ENCODE measurements at places on chromosomes 2 and 18. TPM values are rescaled to one million over a fixed set of nuclear protein-coding genes. Genes with fewer than 3 reads are reported as not detected.
A peak's percentile ranks its signal among the peaks of the same experiment; 100 is the strongest.

DNA sequence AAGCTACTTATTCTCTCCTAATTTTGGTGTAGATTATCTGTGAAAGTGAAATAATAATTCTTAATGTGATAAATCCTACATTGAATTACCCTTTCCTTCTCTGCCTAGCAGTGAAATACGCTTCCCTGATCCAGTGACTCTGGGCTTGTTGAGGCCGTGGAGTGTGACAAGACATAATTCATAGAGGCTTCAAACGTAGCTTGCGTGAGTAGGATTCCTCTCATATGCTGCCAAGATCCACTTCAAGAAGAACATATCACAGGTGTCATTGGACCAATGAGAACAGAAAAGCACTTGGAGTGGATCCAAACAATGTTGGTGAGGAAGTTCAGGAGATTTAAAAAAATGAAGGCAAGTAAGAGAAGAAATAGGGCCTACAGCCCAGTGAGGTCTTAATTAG is 221.3 kb upstream of the TMEFF2 start:
- no peak for DNase-seq
- H3K27ac ChIP-seq = no peak overlapping the region
- H3K4me1 ChIP-seq = no peaks in the 10 kb centered on the region
- no peaks in the 10 kb centered on the region for H3K27me3 ChIP-seq
- H3K4me3 ChIP-seq = no peak overlapping the region

Gene TXNDC9
- 41.2 TPM for total RNA-seq

GRCh38 chr2:99857372-99857771 is 285.0 kb downstream of the AFF3 start:
- no peaks in the 10 kb centered on the region for H3K36me3 ChIP-seq
- no peak for DNase-seq
- H3K27ac ChIP-seq = no peak overlapping the region
- H3K4me1 ChIP-seq = peaks cover 37% of the 10 kb centered on the region

Gene KIAA2012
- 0.39 TPM for total RNA-seq

- no peak overlapping the region for H3K27ac ChIP-seq
- no peak for DNase-seq
- no peak overlapping the region for H3K4me3 ChIP-seq
Observed at GRCh38 chr2:207422380-207422779, 107.4 kb upstream of the CREB1 start.

Gene LYG2
- total RNA-seq = not detected

GRCh38 chr2:53939656-53940055 is 31.1 kb downstream of the PSME4 start:
- no peak for DNase-seq
- no peak overlapping the region for H3K4me3 ChIP-seq
- peaks cover 10% of the 10 kb centered on the region for H3K4me1 ChIP-seq
- peaks cover 18% of the 10 kb centered on the region for H3K36me3 ChIP-seq

- H3K4me1 ChIP-seq = peaks cover 41% of the 10 kb centered on the region
- H3K27me3 ChIP-seq = peaks cover 5% of the 10 kb centered on the region
- no peak overlapping the region for H3K4me3 ChIP-seq
- no peaks in the 10 kb centered on the region for H3K36me3 ChIP-seq
- no peak overlapping the region for H3K27ac ChIP-seq
- DNase-seq = no peak
Observed at GRCh38 chr2:46273225-46273863, 23.9 kb upstream of the EPAS1 start.

Gene RFX8
- 8.0 TPM for total RNA-seq

- no peaks in the 10 kb centered on the region for H3K27me3 ChIP-seq
- H3K4me1 ChIP-seq = peaks cover 33% of the 10 kb centered on the region
- DNase-seq = no peak
Observed at GRCh38 chr2:203789618-203790017, 78.0 kb upstream of the CTLA4 start.

Gene MAL
- total RNA-seq = not detected

DNA sequence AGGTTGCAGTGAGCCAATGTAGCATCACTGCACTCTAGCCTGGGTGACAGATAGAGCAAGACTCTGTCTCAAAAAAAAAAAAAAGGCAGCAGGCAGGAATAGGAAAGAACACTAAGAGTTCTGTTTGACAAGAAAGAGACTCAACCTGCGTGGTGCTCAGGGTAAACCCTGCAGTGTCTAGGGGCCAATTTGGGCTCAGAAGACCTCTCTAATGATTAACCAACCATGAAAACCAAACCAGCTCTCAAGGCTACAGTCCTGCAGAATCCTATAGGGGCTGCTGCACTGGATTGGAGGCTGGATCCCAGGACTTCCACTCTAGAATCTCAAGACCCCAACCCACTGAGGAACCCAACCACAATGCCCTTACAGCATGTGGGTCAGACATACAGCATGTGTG is 2.4 kb downstream of the TRABD2A start:
- peaks cover 55% of the 10 kb centered on the region for H3K4me1 ChIP-seq
- H3K36me3 ChIP-seq = peaks cover 5% of the 10 kb centered on the region
- H3K27ac ChIP-seq = no peak overlapping the region

DNA sequence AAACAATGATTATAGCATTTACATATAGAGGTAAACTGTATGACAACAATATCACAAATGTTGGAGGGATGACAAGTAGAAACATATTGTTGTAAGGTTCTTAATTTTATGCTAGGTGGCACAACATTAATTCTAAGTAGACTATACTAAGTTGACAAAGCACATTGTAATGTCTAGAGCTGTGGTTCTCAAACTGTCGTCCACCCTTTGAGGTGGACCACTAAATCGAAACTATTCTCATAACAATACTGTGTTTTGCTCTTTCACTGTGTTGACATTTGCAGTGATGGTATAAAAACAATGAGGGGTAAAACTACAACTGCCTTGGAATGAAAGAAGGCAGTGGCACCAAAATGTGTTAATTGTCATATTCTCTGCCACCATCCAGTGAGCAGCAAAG is 66.1 kb downstream of the METTL8 start:
- H3K4me1 ChIP-seq = peaks cover 7% of the 10 kb centered on the region
- DNase-seq = no peak
- H3K27ac ChIP-seq = no peak overlapping the region

DNA sequence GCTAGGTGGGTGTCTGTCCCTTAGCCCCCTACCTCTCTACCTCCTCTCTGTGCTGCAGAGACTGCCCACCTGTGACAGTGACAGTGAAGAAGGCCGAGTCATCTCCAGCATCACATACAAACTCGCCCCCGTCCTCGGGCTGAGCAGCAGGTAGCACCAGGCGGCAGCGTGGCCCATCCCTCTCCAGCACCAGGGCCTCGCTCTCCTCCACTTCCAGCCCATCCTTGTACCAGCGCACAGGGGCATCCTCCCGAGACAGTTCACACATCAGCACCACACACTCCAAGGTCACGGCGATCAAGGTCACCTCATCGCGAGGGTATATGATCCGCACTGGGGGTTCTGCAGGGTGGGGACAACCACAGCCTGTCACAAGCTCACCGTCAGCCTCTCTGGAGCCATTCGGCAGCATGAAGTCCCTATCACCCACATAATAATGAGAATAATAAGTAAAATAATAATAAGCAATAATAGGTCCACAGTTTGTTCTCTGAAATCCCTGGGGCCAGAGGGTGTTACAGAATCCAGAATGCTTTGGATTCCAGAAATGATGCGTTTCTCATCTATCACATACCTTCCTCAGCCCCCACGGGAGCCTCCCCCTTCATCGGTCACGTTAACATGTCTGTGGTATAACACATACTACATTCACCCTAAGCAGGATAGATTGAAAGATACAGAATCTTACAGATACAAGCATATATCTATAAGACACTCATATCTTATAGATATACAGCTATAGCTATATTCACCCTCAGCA is 12.0 kb downstream of the OBSL1 start:
- DNase-seq = no peak
- H3K27ac ChIP-seq = no peak overlapping the region
- H3K27me3 ChIP-seq = no peaks in the 10 kb centered on the region

DNA sequence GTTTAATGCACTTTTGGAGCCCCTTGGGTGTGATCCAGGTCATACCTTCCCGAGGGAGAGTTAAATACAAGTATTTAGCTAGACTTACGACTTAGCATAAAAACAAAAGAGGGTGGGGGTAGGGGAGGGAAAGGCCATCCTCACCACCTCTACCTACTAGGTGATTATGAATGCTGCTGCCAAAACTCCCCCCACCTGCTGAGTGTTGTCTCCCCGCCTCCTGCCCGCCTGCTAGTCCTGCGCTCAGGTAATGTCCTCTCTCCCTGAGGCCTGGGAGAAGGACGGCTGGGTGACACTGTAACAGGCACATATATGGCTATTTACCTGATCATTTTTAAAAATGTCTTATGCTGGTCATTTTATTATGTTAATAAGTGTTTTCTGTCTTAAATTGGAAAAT is 3.0 kb upstream of the NCKAP5 start:
- no peak overlapping the region for H3K4me3 ChIP-seq
- no peak overlapping the region for H3K27ac ChIP-seq
- no peaks in the 10 kb centered on the region for H3K36me3 ChIP-seq
- no peak for DNase-seq
- H3K4me1 ChIP-seq = peaks cover 43% of the 10 kb centered on the region

Gene C2orf80
- not detected for total RNA-seq

Gene SNRNP200
- 92.9 TPM for total RNA-seq

DNA sequence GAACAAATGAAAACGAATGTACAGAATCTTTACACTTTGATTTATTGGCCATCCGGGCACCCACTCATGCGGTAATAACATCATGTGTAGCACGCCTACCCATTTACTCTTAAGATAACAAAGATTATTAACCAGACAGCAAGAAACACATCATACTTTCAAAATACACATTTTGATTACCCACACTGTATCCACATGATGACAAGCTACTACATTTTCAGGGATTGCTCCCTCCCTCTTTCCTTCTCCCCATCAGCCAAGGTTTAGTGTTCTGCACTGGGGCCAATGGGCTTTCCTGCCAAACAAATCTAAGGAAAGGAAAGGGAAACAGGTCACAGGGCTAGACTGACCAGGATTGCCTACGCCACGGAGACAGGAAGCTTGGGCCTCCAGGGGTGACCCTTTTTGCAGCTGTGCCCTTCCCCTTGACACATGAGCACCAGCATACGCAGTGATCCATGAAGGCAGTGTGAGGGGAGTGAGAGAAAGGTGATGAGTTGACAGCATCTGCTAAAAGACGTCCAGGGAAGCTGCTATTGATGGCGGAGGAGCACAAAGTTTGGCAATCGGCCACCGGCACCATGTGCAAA is 76.5 kb downstream of the ZNF521 start:
- H3K36me3 ChIP-seq = no peaks in the 10 kb centered on the region
- H3K4me1 ChIP-seq = peaks cover 22% of the 10 kb centered on the region
- H3K27ac ChIP-seq = no peak overlapping the region

DNA sequence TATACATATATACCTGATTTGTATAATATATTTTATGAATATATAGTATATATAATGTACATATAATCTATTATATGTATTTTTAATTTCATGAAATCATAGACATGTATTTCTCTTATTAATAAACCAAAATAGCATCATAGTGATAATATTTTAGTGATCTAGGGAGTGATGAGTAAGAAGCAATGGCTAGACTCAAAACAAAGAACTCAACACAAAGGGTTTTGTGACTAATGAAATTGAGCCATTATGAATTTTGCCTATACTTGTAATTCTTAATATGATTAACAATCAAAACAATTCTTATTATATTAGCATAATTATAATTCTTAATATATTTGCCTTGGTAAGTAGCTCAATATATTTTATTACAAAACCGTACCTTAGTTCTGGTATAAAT is 1614.1 kb upstream of the TMEFF2 start:
- no peak for DNase-seq
- H3K4me3 ChIP-seq = no peak overlapping the region
- H3K4me1 ChIP-seq = no peaks in the 10 kb centered on the region
- no peak overlapping the region for H3K27ac ChIP-seq

GRCh38 chr2:195498839-195499490 is 158.1 kb upstream of the SLC39A10 start:
- no peaks in the 10 kb centered on the region for H3K36me3 ChIP-seq
- DNase-seq = peak; percentile 41
- H3K4me3 ChIP-seq = no peak overlapping the region
- H3K27ac ChIP-seq = peak overlapping the region; percentile 54

Gene ZC3H6
- total RNA-seq = 5.0 TPM

- no peaks in the 10 kb centered on the region for H3K36me3 ChIP-seq
- no peak overlapping the region for H3K27ac ChIP-seq
- H3K4me3 ChIP-seq = no peak overlapping the region
- peaks cover 44% of the 10 kb centered on the region for H3K27me3 ChIP-seq
- peak; percentile 21 for DNase-seq
Observed at GRCh38 chr2:231883468-231883881, 42.7 kb downstream of the NPPC start.

GRCh38 chr18:77255426-77256105 is 5.9 kb downstream of the GALR1 start:
- no peaks in the 10 kb centered on the region for H3K36me3 ChIP-seq
- H3K4me3 ChIP-seq = no peak overlapping the region
- no peak overlapping the region for H3K27ac ChIP-seq
- H3K4me1 ChIP-seq = no peaks in the 10 kb centered on the region
- peaks cover 3% of the 10 kb centered on the region for H3K27me3 ChIP-seq
- DNase-seq = no peak

DNA sequence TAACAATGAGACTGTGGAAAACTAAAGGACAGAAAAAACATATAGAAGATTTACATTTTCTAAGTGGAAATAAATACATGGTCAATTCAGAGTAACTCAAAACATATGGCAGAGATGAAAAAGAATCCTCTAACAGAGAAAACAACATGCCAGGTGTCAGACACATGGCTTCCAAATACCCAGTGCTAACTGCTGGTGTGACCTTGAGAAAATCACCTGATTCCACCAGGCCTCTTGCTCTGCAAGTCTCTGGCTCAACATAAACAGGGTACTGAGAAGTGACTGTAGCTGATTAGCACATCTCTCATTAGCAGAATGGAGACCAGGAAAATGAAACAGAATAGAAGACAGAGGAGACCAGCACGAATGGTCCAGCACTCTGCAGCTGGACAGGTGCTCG is 210.8 kb downstream of the HNMT start:
- H3K4me1 ChIP-seq = no peaks in the 10 kb centered on the region
- no peaks in the 10 kb centered on the region for H3K36me3 ChIP-seq
- H3K27me3 ChIP-seq = no peaks in the 10 kb centered on the region
- H3K27ac ChIP-seq = no peak overlapping the region
- no peak overlapping the region for H3K4me3 ChIP-seq

DNA sequence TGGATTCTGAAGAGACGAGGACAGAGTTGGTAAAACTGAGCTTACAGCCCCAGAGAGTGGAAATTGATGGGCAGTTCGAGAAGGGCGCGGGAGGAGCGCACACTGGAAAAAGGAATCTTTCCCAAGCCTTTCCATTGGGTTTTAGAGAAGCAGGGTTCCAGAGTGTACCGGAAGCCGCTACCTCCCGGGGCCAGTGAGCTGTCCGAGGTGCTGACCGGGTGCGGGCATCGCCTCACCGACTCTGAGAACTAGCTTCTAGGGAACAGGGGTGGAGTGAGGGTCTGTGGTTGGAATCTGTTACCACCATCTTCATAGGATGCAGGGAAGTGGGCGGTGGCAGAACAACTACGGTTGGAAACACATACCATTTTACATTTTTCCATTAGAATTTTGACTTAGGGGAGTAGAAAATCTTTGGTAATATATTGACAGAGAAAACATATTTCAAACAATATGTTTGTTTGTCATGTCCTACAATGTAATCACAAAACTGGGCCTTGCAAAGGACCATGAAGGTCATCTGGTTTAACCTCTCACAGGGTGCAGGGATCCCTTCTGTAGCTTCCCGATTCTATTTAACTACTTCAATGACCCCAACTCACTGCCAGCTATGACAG is 724 bp downstream of the NMS start:
- no peaks in the 10 kb centered on the region for H3K36me3 ChIP-seq
- H3K27ac ChIP-seq = no peak overlapping the region
- H3K4me1 ChIP-seq = no peaks in the 10 kb centered on the region
- H3K27me3 ChIP-seq = peaks cover 7% of the 10 kb centered on the region

GRCh38 chr2:54059504-54059903 is 55.9 kb upstream of the ACYP2 start:
- H3K27ac ChIP-seq = peak overlapping the region; percentile 55
- peaks cover 48% of the 10 kb centered on the region for H3K4me1 ChIP-seq
- peak overlapping the region; percentile 36 for H3K4me3 ChIP-seq
- DNase-seq = no peak
- peaks cover 11% of the 10 kb centered on the region for H3K36me3 ChIP-seq
